ENCODE measurements at places on chromosomes 4 and X.

GRCh38 chr4:139666735-139667281 is 1.2 kb downstream of the MGST2 start:
- DNase-seq, result peak; percentile 19

DNA sequence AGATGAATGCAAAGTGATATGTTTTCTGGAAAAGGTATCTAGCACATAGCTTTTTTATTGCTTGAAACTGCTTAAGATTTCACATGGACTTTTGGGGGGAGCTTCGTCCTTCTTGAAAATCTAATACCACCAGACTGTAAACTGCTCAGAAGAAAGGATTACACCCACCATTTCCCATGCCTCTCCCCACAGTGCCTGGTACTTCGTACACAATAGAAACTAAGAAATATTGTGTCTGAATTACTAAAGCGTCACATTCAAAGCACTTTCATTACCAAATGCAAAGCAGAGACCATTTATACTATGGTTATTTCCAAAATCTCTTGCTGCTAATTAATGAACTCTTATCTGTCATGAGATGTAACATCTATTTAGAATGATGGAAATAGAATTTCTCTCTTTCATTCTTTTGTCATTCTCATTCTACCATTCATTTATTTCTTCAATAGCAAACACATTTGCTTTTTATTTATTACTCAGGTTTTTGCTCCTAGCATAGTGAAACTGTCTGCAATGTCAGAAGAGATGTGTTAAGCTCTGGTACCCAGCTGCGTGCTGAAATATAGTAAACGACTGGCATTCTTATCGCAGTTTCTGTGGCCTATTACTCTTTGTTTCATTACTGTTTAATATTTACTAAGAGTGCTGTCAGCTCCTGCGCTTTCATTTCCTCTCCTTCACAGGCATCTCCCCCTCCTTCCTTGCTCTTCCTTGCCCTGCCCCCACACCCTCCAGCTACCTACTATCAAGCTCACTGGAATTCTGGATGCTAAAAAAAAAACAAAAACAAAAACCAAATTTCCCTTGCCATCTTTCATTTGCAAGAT is 51.4 kb upstream of the RAPGEF2 start:
- no peak for DNase-seq

DNA sequence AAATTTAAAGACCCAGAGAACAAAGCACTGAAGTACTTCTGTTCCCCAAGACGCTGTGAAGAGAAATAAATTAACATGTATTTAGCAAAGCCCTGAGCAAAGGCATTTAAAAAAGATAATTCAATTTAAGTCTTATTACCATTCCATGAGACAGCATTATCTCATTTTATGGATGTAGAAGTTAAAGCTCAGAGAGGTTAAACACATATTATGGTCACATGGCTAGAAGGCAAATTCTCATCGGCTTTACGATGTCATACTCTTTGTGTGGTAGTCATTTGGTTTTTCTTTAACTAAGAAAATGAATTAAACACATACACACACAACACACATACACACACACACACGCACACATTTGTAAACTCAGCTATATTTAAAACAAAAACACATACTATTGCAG is 262.7 kb downstream of the HS3ST1 start:
- no peak for DNase-seq

DNA sequence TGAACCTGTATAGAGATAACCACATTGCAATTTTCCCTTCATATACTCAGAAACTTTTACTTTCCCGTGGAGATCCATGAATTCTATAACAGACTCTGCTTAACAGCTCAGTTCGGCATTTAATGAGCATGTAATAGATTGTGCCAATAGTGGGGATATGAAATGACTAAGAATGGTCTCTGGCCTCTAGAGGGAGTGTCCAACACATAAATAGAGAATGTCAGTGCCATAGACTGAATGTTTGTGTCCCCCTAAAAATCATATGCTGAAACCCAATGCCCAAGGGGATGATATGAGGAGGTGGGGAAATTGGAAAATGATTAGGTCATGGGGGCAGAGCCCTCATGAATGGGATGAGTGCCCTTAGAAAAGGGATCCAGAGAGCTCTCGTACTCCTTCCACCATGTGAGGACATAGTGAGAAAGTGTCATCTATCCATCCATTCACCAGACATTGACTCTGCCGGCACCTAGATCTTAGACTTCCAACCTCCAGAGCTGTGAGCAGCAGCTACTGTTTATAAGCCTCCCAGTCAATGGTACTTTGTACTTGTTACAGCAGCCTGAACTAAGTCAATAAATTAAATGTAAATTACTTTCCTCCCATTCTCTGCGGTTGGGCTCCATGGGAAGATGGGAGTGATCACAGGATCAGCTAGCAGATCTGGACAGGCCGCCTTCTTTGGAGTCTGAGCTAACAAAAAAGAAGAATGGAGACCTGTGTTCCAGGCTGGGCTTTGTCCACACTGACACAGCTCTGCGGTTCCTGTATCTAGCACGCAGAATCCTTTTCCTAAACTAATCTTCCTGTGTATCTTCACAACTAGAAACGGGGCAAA is 28.1 kb upstream of the HPSE start:
- DNase-seq, result peak; percentile 18

DNA sequence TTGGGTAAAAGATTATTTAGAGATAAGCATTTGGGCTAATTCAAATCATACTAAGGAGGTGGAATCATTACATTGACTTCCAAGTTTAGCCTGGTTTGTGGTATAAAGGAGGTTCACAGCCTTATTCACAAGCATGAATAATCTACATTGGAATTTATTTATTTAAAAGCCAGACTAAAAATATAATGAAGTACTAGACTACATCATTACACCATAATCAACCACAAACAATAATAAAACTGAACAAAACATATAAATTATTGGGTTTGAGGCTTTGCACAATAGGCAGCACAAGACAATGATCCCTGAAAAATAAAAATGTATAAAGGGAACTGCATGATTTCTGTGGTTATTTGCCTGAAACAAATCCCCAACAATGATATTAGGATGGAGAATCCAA is 314.0 kb downstream of the GBA3 start:
- peak; percentile 83 for DNase-seq

DNA sequence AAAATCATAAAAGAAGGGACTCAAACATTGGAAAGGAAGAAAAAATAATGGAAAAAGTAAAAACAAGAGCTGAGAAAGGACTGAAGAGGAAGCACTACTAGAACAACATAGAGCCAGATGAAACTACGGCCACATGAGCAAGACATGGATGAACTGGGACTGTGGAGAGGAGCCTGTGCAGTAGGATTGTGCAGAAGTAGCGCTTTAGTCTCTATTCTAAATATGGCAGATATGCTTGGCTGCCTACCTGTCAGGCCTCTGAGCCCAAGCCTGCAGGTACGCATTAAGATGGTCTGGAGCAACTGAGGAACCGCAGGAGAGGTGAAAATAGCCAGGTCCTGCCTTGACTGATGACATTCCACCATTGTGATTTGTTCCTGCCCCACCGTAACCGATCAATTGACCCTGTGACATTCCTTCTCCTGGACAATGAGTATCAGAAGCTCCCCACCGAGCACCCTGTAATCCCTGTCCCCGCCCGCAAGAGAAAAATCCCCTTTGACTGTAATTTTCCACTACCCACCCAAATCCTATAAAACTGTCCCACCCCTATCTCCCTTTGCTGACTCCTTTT is 154.3 kb downstream of the CAMK2D start:
- no peak for DNase-seq

DNA sequence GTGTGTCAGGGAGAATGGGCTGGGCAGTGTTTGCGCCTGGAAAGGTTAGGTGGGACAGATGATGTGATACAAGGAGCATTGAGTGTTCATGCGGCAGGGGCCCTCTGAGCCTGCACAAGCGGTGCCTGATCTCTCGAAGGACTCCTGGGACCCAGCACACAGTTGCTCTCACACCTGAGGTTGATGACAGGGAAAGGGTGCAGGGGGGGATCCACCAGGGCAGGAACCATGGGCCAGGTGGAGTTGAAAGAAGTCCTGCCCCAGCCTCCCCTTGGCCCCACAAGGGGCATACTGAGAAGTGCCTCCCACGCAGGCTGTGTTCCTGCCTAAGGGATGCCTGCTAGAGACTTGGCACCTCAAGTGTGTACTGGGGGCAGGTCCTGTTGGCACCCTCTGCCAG is 33.1 kb downstream of the TKTL1 start:
- no peak for DNase-seq

- DNase-seq, result no peak
Observed at GRCh38 chrX:43002526-43003203, 224.7 kb upstream of the PPP1R2C start.

DNA sequence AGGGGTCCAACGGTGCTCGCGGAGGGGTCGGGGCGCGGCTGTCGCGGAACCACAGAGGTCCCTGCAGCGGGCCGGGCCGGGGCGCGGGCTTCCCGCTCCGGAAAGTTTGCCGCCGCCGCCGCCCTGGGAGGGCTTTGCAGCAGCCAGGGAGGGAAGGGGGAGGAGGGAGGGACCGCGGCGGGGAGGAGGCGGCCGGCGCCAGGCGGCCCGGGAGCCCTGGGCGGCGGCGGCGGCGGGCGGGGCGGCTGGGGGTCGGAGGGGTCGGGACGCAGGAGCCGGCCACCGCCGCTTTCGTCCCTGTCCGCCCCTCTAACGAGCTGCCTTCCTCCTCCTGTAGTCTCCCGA is 375 bp downstream of the FGFR3 start:
- peak; percentile 45 for DNase-seq

- DNase-seq, result peak; percentile 27
Observed at GRCh38 chr4:181874602-181875001, 368.6 kb upstream of the TENM3 start.

- DNase-seq, result peak; percentile 75
Observed at GRCh38 chrX:103214870-103215424, at the start of gene BEX4. Gene BEX4 (plus strand): TSS chrX:103215108. CDS start chrX:103216154, 1,046 bp downstream.
